ENCODE measurements at places on chromosomes 7 and 10. TPM values are rescaled to one million over a fixed set of nuclear protein-coding genes. Genes with fewer than 3 reads are reported as not detected.

VIPR2 gene
- 4.5 TPM for total RNA-seq

GRCh38 chr10:60823324-60823723 lies 45.0 kb downstream of the CDK1 start:
- no peak for DNase-seq
- no peak overlapping the region for H3K27ac ChIP-seq
- H3K4me1 ChIP-seq = peaks cover 9% of the 10 kb centered on the region
- no peak overlapping the region for H3K4me3 ChIP-seq

DNA sequence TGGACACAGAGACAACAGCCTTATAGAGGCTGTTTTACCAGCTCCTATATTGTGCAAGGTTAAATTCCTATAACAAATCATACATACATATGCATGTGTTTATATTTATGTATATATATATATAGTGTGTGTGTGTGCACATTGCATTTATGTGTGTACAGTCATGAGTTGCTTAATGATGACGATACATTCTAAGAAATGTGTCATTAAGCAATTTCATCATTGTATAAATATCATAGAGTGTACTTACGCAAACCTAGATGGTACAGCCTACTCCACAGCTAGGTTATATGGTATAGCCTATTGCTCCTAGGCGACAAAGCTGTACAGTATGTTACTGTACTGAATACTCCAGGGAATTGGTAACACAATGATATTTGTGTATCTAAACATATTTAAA lies 30.1 kb upstream of the TNKS2 start:
- H3K4me3 ChIP-seq = no peak overlapping the region
- no peaks in the 10 kb centered on the region for H3K4me1 ChIP-seq
- no peaks in the 10 kb centered on the region for H3K27me3 ChIP-seq

GRCh38 chr10:132443983-132444876 lies 47.2 kb downstream of the PWWP2B start:
- H3K4me1 ChIP-seq = peaks cover 23% of the 10 kb centered on the region
- no peaks in the 10 kb centered on the region for H3K36me3 ChIP-seq

- no peak overlapping the region for H3K27ac ChIP-seq
- H3K4me1 ChIP-seq = peaks cover 4% of the 10 kb centered on the region
- H3K4me3 ChIP-seq = no peak overlapping the region
- no peaks in the 10 kb centered on the region for H3K27me3 ChIP-seq
- no peaks in the 10 kb centered on the region for H3K36me3 ChIP-seq
These were observed 267.3 kb upstream of the NPVF start for GRCh38 chr7:25495342-25496250.

GRCh38 chr10:45592926-45593325 lies 79.6 kb downstream of the ZFAND4 start:
- no peak for DNase-seq
- H3K27ac ChIP-seq = no peak overlapping the region
- H3K4me3 ChIP-seq = peak overlapping the region; percentile 92
- H3K4me1 ChIP-seq = peaks cover 19% of the 10 kb centered on the region

UCMA gene
- total RNA-seq = not detected

DNA sequence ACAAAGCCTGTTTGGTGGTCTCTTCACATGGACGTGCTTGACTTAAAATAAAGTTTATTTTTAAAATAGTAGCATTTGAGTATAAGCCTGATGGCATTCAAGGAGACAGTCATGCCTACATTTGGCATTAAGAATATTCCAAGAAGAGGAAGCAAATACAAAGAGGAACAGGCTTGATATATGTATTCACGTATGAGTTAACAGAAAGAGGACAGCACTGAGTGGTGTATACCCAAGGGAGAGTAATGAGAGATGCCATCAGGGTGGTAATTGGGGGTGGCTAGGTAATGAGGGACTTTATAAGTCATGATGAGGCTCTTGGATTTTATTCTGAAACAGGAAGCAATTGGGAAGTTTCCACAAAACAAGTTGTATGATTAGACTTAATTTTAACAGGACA lies 363.3 kb downstream of the SEMA3D start:
- no peak overlapping the region for H3K4me3 ChIP-seq
- no peaks in the 10 kb centered on the region for H3K36me3 ChIP-seq
- no peaks in the 10 kb centered on the region for H3K27me3 ChIP-seq
- no peak for DNase-seq
- no peak overlapping the region for H3K27ac ChIP-seq

SPDYE2B gene
- not detected for total RNA-seq

PRXL2A gene
- total RNA-seq = 52.9 TPM

ASB15 gene
- total RNA-seq = not detected

GRCh38 chr10:124081547-124082140 lies 11.8 kb downstream of the CHST15 start:
- DNase-seq = no peak
- H3K27ac ChIP-seq = no peak overlapping the region
- H3K36me3 ChIP-seq = no peaks in the 10 kb centered on the region
- H3K27me3 ChIP-seq = no peaks in the 10 kb centered on the region

- H3K36me3 ChIP-seq = no peaks in the 10 kb centered on the region
- H3K4me3 ChIP-seq = no peak overlapping the region
- peaks cover 4% of the 10 kb centered on the region for H3K4me1 ChIP-seq
- H3K27me3 ChIP-seq = peaks cover 3% of the 10 kb centered on the region
These were observed 7.9 kb downstream of the GPRIN2 start for GRCh38 chr10:46548498-46549090.

- H3K27ac ChIP-seq = no peak overlapping the region
- no peak overlapping the region for H3K4me3 ChIP-seq
- H3K27me3 ChIP-seq = no peaks in the 10 kb centered on the region
These were observed 54.3 kb upstream of the DUSP5 start for GRCh38 chr10:110443239-110444003.

GRCh38 chr7:315516-316265 lies 25.7 kb downstream of the FOXL3 start:
- H3K4me3 ChIP-seq = no peak overlapping the region
- no peak overlapping the region for H3K27ac ChIP-seq
- DNase-seq = no peak
- H3K27me3 ChIP-seq = peaks cover 10% of the 10 kb centered on the region
- H3K36me3 ChIP-seq = no peaks in the 10 kb centered on the region

PON1 gene
- 0.49 TPM for total RNA-seq
